Right hindlimb (tissue), 1 donor: ENCODE measurements at places on chromosomes 16 and 17.

DNA sequence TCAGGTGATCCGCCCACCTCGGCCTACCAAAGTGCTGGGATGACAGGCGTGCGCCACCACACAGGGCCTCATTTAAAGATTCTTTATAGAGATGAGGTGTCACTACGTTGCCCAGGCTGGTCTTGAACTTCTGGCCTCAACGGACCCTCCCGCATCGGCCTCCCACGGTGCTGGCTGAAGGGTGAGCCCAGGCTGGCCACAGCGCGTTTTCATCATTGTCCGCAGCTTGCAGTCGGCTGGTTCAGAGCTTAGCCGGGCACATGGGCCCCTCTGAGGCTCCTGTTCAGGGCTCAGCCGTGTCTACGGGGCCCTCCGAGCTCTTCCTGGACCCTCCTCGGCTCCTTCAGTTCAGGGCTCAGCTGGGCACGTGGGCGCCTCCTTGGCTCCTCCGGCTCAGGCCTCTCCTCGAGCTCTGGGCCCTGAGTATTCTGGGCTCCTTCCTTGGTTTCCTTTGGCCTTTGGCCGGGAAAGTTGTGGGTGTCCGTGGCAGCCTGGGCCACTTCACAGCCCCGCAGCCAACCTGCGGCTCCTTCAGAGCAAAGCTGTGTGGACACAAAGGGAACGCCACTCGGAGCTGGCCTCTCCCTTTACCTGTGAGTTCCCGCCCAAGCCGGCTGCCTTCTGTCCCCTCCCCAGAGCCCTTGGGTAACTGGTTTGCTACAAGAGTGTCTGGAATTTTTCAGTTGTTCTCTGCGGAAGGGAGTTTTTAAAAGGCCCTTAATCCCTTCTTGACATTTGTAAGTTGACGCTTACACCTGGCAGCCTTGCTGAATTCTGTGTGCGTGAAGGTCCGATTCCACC, 1.2 kb upstream of the MSLN start:
- DNase-seq = no peak

- DNase-seq = peak; percentile 22
Observed at GRCh38 chr17:59001158-59001814, 105.4 kb downstream of the TRIM37 start.

DNA sequence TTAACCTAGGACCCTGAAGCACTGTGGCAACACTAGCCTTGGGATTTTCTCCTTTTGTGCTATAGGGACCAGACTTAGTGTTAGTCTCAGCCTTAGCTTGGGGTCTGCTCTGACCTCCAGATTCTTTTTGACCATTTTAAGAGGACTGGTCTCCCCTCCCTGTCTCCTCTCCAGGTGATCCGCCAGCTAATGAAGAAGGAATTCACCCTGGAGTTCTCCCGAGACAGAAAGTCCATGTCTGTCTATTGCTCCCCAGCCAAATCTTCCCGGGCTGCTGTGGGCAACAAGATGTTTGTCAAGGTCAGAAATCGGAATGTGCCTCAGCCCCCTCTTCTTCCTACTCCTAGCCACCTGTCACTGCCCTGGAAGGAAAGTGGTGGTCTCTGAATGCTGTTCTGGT, 19.5 kb downstream of the ATP2A1 start:
- DNase-seq = no peak

GRCh38 chr16:6018848-6019489, 921.4 kb upstream of the EEF2KMT start:
- no peak for DNase-seq

DNA sequence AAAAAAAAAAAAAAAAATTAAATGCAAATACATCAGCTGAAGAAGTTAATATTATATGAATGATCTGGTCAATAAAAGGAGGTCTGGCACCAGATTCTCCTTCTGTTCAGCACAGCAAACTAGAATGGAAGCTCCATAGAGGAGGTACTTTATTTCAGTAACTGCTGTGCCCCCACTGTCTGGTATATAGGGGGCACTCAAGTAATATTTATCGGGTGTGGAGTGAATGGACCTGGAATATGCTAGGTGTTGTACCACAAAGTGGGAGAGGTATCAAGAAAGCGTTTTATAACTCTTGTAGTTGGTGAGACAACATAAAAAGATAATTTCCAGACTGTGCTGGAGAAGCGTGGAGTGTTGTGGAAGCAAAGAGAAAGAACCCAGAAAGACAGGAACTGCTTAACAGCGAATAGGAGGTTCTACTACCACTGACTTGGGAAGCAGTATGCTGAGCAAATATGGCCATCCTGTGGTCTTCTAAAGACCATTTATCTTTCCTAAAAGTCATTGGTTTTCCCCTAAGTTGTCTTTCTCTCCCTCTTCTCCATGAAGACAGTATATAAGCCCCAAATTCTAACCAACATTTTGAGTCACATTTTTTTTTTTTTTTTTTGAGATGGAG, 12.2 kb upstream of the PRKCA start:
- no peak for DNase-seq

DNA sequence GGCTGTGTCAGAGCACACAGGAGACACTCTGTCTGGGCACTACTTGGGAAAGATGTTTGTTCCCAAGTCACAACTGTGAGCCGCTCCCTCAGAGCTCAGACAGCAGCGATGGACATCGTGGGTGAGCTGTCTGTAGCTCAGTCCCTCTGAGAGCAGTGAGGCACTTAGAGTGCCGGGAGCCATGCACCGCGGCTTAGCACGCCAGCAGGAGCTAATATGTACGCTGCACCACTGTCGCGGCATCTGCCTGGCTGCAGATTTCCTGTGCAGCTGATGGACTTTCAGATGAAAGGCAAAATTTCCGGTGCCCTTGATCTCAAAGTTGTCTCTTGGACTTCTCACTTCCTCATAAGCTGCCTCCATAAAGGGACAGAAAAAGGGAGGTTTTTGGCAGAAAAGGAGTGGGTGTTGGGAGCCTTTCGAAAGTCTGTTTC, 92.8 kb upstream of the ZNF469 start:
- no peak for DNase-seq

- DNase-seq = peak; percentile 74
Observed at GRCh38 chr17:29039764-29040598, 3.0 kb upstream of the PIPOX start.

GRCh38 chr17:57068222-57068658, 16.8 kb upstream of the AKAP1 start:
- DNase-seq = no peak

- no peak for DNase-seq
Observed at GRCh38 chr17:81295676-81296381, 722 bp upstream of the SLC38A10 start.

- DNase-seq = no peak
Observed at GRCh38 chr16:14140923-14141322, 69.8 kb downstream of the MRTFB start.

GRCh38 chr17:12536021-12536420, 129.7 kb upstream of the MYOCD start:
- DNase-seq = no peak
